ENCODE measurements at places on chromosomes 4 and X.

- DNase-seq: no peak
These were observed 645.9 kb downstream of the PCDH7 start for GRCh38 chr4:31366041-31366440.

DNA sequence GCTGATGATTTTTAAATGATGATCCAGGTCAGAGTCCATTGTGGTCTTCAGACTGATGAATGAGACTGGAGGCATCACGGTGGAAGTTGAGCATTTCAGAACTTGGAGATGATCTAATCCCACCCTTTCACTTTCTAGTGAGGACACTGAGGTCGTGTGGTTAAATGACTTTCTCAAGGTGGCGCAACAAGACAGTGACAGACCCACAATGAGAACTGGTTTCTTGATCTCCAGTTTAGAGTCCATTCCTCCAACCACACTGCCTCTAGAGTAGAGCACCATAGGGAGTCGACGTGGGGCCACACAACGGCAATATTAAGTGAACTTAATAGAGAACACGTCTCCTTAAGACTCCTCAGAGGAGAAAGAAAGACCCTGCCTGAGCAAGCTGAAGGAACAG is 381.0 kb downstream of the UNC5C start:
- DNase-seq: no peak

- no peak for DNase-seq
These were observed 149.3 kb downstream of the SPRY1 start for GRCh38 chr4:123545667-123546572.

- DNase-seq: no peak
These were observed 114.0 kb downstream of the IQCM start for GRCh38 chr4:149701435-149702156.

GRCh38 chrX:24148535-24149350 is 786 bp upstream of the ZFX start:
- DNase-seq: no peak

DNA sequence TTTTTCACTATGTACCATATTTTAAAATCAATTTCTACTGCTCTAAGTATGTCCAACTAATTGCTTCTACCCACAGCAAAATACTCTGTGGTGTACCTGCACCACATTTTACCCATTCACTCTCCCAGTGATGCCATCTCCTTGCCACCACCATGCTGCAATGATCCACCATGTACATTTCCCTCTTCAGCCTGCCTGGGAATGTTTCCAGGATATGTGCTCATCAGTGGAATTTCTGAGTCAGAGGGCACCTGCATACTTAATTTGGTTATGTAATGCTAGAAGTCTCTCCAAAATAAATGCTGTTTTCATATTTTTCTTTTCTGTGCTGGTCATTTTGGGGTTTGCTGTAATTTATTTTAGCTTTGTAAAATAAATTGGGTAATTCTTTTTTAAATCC is 33.2 kb upstream of the OCIAD2 start:
- DNase-seq: no peak

DNA sequence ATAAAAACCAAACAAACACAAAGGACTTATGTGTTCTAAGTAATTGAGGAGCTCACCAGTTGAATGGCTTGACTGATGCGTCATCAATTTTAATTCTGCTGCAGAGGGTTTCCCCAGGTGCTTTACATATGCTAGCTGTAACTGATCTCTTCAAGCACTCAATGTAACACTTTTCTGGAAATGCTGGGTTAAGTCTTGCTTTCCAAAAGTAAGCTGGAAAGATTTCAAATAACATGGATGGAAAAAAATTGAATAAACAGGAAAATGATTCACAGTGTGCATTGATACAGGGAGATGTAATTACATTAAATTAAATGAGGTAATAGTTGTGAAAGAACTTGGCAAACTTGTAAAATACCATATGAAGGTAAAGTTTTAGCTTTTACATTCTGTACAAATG is 186.7 kb upstream of the WDFY3 start:
- no peak for DNase-seq

DNA sequence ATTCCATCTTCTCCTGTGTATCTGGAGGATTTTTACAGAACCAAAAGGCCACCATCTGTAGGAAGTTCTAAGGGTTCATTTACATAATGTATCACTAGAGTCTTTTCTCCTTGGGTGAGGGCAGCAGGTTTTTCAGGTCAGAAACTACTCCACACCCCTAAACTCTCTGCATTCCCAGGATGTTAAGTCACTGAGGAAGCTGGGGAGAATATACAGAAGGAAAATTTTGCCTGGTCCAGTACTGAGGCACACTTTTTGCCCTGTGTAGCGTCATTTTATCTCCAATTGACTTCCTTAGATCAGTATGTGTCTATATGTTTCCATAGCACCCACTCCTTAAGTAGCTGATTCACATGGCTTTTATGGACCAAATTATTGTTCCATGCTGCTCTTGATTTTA is 17.0 kb downstream of the XKRX start:
- DNase-seq: no peak

DNA sequence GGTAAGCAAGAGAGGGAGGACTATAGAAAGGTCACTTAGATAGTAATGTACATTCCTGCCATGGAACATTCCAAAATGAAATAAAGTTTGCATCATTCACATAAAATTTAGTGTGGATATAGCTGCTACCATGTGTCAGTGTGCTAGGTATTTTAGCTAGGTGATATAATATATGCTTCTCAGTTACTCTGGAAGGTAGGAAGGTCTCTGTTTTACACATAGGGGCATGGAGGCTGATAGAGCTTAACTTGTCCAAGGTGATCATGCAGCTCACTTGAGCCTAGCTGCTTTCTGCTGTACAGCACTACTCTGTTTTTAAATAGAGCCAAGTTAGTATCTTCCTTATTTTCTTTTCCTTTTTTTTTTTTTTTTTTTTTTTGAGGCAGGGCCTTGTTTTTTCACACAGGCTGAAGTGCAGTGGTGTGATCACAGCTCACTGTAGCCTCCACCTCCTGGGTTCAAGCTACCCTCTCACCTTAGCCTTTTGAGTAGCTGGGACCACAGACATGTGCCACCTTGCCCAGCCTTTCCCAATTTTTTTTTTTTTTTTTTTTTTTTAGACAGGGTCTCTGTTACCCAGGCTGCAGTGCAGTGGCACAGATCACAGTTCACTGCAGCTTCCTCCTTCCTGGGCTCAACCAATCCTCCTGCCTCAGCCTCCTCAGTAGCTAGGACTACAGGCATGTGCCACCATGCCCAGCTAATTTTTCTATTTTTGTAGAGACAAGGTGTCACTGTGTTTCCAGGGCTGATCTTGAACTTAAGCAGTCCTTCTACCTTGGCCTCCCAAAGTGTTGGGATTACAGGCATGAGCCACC is 10.4 kb downstream of the AFF1 start:
- peak; percentile 17 for DNase-seq

- no peak for DNase-seq
These were observed 499.5 kb downstream of the ANKRD50 start for GRCh38 chr4:124212815-124213630.

- DNase-seq: no peak
These were observed 6.4 kb downstream of the SCML2 start for GRCh38 chrX:18348047-18348446.

GRCh38 chr4:2219233-2219760 is 22.6 kb downstream of the HAUS3 start:
- no peak for DNase-seq

DNA sequence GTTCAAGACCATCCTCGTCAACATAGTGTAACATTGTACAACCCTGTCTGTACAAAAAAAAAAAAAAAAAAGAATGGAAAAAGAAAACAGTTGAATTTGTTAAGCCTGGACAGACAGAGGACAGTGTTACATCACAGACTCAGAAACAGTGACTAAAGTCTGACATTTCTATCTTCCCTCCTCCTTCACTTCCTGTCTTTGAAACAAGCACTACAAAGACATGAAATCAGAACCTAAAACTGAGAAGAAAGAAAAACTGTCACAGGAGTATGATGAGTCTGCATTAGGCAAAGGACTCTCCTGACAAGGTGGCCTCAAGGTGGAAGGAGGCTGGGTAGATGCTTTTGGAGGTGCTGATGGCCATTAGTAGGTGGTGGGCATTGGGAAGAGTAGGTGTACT is 126.7 kb downstream of the RBM47 start:
- DNase-seq: no peak

DNA sequence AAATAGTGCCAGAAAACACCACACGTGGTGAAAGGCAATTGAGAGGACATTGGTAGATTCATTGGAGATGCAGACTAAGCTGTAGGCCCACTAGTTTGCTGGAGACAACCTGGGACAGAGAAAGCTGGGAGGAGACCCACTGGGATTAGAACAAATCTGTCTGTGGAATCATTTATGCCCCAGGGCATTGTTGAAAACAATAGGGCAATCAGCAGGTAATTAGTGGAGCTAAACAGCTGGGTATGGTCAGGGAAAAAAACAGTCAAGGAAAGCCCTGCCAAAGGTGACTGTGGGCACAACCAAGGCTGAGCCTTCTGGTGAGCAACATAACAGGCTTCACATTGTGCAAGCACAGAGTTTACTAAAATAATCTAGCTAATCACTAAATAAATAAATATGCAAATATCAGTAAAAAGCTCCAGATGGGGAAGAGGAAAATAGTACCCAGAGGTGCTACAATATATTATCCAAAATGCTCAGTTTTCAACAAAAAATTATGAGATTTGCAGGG is 9.0 kb downstream of the TCEAL3 start:
- DNase-seq: peak; percentile 48

DNA sequence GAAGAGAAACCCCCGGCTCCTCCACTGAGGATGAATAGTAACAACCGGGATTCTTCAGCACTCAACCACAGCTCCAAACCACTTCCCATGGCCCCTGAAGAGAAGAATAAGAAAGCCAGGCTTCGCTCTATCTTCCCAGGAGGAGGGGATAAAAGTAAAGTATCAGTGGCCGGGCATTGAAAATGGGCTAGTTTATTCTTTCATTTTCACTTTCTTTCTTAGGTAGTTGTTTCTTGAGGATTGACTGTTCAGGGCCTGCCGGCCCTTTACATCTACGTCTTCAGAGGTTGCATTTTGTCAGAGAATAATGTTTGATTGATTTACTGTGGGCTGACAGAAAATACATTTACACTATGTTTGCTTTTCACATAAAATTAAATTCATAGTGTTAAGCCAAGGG is 27.1 kb downstream of the PAK3 start:
- DNase-seq: no peak

DNA sequence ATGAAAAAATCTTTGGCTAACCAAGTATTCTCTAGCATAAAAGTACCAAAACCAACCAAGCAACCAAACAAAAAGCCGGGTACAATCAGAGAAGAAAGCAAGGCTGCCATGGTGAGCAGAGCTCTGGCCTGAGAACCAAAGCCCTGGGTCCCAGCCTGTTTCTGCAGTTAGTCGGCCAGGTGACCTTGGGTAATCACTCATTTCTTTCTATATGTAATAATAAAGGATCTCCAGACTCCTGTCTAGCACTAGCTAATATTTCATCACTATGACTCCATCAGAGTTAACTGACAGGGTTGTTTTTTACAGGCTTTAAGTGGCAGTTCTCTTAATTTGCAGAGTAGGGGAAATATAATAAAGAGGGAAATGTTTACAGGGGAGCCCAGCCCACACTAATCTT is 34.0 kb upstream of the RASGEF1B start:
- DNase-seq: no peak

DNA sequence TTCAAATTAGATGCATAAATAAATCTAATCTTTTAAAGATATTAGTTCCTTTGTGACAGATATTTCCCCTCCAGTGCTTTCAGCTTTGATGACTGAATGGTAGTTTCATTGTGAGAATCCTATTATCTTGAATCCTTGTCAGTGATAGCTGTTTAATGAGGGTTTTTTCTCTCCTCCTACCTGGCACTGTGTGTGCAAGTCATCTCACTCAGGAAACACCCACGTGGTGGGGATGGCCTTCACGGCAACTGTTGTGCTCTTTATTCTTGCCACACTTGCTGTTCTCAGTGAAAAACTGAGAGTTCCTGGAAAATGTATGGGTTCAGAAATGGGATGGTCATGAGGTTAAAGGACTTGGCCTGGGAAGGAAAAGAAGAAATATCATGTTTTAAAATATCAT is 129.9 kb downstream of the SPRY1 start:
- DNase-seq: no peak

GRCh38 chrX:30949554-30949953 is 60.5 kb upstream of the TAB3 start:
- DNase-seq: peak; percentile 61
